ENCODE measurements at places on chromosomes 2 and 18. TPM values are rescaled to one million over a fixed set of nuclear protein-coding genes. Genes with fewer than 3 reads are reported as not detected.
A peak's percentile ranks its signal among the peaks of the same experiment; 100 is the strongest.

DNA sequence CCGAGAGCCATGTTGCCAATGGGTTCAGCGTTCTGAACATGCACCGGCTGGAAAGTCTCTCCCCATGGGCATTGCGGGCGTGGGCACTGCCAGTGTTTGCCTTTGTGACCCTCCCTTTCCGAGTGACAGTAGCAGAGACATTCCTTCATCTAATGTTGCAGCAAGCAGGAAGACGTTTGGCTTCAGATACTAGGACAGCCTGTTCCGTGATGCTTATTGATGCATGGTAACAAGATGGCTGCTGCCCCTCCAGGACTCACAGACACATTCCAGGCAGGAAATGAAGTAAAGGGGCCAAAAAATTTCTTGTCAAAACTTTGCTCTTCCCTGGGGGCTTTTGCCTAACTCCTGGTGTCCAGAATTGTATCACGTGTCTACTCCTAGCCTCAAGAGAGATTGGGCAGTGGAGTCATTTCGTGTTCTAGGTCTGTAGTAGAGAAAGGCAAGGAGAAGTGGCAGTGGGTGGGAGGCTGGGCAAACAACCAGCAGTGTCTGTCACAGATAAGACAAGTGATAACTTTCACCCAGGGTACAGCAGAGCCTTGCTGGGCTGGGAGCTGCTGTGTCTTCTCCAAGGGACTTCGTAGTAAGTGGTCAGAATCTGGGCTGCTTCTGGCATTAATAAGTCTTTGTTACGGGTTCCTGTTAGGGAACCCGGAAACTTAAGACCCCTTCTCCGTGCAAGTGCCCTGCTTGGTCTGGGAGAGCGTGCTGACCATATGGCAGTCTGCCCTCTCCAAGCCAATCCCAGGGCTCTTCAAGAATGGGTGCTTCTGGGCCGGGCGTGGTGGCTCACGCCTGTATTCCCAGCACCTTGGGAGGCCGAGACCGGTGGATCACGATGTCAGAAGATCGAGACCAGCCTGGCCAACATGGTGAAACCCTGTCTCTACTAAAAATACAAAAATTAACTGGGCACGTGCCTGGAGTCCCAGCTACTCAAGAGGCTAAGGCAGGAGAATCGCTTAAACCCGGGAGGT, 93.5 kb downstream of the TFCP2L1 start:
- no peaks in the 10 kb centered on the region for H3K27me3 ChIP-seq
- no peaks in the 10 kb centered on the region for H3K4me1 ChIP-seq
- H3K27ac ChIP-seq, result no peak overlapping the region

- no peaks in the 10 kb centered on the region for H3K27me3 ChIP-seq
- no peak overlapping the region for H3K27ac ChIP-seq
- H3K4me3 ChIP-seq, result no peak overlapping the region
- no peaks in the 10 kb centered on the region for H3K4me1 ChIP-seq
- DNase-seq, result no peak
Observed at GRCh38 chr18:75551071-75551470, 123.6 kb upstream of the SMIM21 start.

NCK2 gene
- total RNA-seq, result 92.3 TPM

DNA sequence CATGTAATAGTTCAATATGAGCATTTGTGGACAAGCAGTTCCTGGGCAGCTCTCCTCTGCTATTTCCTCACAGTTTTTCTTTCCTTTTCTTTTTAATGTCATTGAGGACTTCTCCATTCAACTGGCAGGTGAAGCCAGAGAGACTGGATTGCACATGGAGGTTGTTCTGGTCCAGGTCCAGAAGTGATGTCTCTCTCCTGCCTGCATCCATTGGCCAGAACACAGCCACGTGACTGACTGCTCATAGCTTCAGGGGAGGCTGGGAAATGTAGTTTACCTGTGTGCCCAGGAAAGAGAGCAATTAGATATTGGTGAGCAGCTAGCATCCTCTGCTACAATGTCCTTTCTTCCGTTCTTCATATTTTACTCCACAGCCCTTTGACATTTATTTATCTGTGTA, 20.2 kb upstream of the ADAM23 start:
- no peak overlapping the region for H3K27ac ChIP-seq
- no peak for DNase-seq
- H3K36me3 ChIP-seq, result no peaks in the 10 kb centered on the region
- no peak overlapping the region for H3K4me3 ChIP-seq

TNFAIP6 gene
- not detected for total RNA-seq

DNA sequence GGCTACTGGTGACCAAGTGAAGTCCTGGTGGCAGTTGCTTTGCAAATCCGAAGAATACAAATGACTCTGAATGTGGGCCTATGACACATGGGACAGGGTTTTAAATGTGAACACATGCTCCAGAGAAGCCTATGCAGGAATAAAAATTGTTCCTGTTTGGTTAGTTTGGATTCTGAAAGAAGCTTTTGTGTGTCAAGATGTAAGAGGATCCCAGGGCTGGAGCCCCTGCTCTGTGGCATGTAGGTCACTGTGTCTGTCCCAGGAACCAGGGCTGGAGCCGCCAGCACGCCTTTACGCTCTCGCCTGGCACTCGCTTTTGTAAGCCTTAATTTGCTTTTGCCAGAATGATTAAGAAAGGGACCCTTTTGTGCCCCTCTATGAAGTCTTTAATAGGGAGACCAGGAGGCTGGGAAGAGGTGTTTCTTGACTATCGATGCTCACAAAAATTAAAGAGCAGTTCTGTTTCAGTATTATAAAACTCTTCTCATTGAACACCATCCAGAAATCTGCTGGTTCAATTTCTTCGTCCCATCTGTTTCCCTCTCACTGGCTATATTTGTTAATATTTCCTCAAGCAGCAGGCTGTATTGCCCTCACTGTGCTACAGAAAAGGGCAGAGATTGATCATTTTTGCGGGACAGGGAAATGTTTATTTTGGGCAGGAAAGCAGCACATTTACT, 532.7 kb upstream of the POU3F3 start:
- H3K27ac ChIP-seq, result no peak overlapping the region
- DNase-seq, result no peak
- no peak overlapping the region for H3K4me3 ChIP-seq
- no peaks in the 10 kb centered on the region for H3K36me3 ChIP-seq

GRCh38 chr18:56747032-56747658, 96.0 kb downstream of the WDR7 start:
- H3K36me3 ChIP-seq, result peaks cover 2% of the 10 kb centered on the region
- no peak for DNase-seq
- H3K4me1 ChIP-seq, result no peaks in the 10 kb centered on the region
- H3K27me3 ChIP-seq, result no peaks in the 10 kb centered on the region

DNA sequence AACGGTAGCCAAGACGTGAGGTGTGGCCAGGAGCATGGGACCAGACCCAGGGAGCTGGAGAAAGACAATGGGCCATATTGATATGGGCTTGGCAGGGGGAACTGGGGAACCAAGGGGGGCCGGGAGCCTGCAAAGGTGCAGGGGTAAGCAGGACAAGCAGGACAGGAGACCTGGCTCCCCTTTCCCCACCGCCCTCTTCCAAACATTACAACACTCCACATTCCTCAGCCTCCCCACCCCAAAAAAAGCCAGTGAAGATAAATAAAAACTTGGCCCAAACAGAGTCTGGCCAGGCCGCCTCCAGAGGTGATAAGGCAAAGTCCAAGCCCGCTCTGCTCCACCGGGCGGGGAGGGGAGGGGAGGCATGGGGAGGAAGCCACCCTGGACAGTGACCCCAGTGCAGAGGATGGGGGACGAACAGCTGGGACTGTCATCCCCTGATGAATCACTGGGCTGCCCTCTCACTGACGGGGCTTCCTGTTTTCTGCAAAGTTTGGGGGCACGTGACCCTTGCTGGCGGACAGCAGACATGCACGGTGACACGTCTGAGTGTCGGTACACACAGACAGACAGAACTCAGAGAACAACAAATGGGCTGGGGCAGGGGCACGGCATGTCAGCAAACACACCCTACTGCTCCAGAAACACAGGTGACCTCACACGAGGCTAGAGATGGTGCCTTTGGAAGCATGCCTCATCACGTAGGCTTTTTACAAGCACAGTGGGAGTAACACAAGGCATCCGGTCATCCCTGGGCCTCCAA, 100.2 kb downstream of the TNS1 start:
- no peak overlapping the region for H3K4me3 ChIP-seq
- H3K4me1 ChIP-seq, result no peaks in the 10 kb centered on the region
- peaks cover 22% of the 10 kb centered on the region for H3K27me3 ChIP-seq
- peak; percentile 7 for DNase-seq
- H3K36me3 ChIP-seq, result no peaks in the 10 kb centered on the region
- H3K27ac ChIP-seq, result no peak overlapping the region

GRCh38 chr2:3749201-3749600, 45.8 kb downstream of the DCDC2C start:
- DNase-seq, result no peak
- H3K27me3 ChIP-seq, result no peaks in the 10 kb centered on the region
- H3K4me3 ChIP-seq, result no peak overlapping the region

PCARE gene
- total RNA-seq, result not detected

- H3K4me1 ChIP-seq, result no peaks in the 10 kb centered on the region
- H3K27me3 ChIP-seq, result no peaks in the 10 kb centered on the region
- H3K4me3 ChIP-seq, result no peak overlapping the region
- no peaks in the 10 kb centered on the region for H3K36me3 ChIP-seq
Observed at GRCh38 chr2:59093571-59093970, 852.4 kb upstream of the FANCL start.

AMMECR1L gene
- 9.6 TPM for total RNA-seq

- no peak for DNase-seq
- no peaks in the 10 kb centered on the region for H3K27me3 ChIP-seq
- no peak overlapping the region for H3K27ac ChIP-seq
- no peak overlapping the region for H3K4me3 ChIP-seq
Observed at GRCh38 chr2:60453301-60453700, 100.2 kb downstream of the BCL11A start.
